ENCODE measurements at places on chromosomes 3 and 15. TPM values are rescaled to one million over a fixed set of nuclear protein-coding genes. Genes with fewer than 3 reads are reported as not detected.

DNA sequence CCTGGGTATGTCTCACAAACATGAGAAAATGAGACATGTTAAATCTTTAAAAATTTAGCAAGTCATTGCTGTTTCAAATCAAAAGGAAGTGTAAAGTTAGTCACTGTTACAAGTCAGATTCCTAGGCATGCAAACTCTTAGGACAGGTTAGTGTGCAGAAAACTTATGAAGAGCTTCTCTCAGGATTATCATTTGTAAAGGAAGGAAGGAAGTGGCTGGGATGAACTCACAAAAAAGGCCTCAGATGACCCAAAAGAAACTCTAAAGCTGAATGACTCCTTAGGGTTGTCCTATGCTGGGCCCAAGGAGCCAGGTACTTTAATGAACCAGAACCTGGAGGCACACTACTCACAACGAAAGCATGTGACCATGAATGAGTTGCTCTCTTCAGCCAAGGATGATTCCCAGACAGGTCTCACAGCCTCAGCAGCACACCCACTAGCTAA is 25.0 kb downstream of the MSL2 start:
- no peak for DNase-seq

DNA sequence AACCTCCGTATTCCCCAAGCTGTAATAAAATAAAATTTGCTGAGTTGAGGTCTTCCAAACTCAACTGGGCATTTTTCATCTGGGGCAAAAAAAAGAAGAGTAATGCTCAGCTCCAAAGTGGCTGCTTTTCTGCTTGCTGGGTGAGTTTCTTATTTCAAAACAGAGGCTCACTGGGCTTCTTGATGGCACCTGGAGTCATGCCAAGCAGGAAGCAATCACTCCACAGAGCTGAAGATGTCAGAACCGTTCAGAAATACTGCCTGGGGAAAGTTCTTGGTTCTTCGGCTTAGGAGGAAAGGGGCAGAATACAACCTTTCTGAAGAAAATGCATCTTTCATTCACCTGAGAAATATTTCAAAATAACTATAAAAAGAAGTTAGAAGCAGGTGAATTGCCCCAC is 4.1 kb downstream of the CCR9 start:
- no peak for DNase-seq

DNA sequence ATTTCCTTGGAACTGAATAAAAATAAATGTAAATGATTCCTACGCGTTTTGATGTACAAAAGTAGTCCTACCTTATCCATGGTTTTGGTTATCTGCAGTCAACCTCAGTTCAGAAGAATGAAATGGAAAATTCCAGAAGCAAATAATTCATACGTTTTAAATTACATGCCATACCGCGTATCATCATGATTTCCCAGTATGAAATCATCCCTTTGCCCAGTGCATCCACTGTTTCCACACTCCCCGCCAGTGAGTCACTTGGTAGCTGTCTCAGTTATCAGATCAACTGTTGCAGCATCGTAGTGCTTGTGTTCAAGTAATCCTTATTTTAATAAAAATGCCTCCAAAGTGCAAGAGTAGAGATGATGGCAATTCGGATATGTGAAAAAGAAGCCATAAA is 9.1 kb upstream of the MFSD1 start:
- no peak for DNase-seq

DNA sequence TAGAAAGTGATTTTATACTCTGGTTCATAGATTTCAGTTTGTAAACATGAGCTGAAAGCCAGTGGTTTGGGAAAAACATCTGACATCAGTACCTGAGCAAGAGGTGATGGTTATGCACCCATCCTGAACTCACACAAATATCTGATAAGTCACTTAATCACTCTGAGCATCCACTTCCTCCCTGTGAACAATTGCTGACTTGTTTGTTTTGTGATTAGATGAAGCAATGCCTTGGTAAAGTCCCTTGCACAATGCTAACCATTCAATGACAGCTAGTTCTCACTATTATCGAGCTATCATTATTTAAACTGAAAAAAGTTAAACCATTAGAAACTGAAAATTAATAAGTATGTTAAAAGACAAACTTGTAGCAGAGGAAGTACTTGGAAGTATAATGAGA is 303.0 kb downstream of the PLOD2 start:
- no peak for DNase-seq

- peak; percentile 23 for DNase-seq
These were observed 2.9 kb downstream of the PLEKHO2 start for GRCh38 chr15:64844576-64845145.

DNA sequence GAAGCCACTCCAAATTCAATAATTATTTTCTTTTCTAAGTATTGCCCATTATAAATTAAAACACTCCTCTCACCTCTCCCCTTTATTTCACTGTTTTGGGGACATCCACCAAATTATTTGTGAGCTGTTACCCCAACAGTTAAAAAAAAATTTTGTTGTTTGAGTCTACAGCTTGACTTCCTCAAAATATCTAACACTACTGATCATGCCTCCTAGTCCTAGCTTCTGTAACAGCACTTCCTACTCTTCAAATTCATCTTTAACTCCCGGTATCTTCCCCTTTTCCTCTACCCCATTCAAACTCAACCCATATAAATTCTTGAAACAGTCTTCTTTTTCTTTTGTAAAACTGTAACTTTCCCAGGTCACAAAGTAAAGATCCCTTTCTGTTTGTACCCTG is 15.9 kb downstream of the PARL start:
- DNase-seq = no peak

GRCh38 chr15:99630607-99631131 is 64.9 kb downstream of the MEF2A start:
- no peak for DNase-seq

GRCh38 chr15:95087253-95087609 is 855.9 kb downstream of the MCTP2 start:
- DNase-seq = no peak

- DNase-seq = peak; percentile 33
These were observed 123.7 kb downstream of the RBPMS2 start for GRCh38 chr15:64651601-64652191.

DNA sequence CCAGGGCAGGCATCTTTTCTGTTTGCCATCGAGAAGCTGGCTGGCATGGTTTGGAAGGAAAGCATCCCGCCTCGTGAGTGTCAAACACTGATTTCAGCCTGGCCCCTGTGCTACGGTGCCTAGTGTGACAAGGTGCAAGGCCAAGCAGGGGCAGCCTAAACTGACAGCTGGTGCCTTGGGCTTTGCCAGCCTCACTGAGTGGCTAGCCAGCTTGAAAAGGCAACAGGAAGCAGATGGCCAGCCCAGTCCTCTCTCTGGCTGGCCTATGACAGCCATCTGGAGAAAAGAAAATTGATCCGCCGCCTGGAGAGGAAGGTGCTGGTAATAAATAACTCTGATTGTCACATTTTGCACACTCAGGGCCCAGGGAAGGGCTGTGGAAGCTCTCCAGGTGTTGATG is 52.2 kb downstream of the C3orf85 start:
- no peak for DNase-seq

DNA sequence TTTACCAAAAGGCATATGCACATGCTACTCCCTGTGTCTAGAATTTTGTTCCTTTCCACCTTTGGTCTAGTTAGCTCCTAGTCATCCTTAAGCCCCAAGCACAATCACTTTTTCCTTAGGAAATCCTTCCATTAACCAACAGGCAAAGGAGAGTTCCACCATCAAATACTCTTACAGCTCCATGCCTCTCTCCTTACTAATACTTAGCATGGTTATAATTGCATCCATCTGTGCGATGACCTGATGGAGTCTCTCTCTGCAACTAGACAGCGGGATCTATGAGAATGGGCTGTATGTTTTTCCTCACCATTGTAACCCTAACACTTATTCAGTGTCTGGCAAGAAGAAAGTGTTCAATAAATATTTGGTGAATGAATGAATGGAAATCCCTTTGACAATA is 69.3 kb upstream of the SMAD3 start:
- DNase-seq = no peak

DNA sequence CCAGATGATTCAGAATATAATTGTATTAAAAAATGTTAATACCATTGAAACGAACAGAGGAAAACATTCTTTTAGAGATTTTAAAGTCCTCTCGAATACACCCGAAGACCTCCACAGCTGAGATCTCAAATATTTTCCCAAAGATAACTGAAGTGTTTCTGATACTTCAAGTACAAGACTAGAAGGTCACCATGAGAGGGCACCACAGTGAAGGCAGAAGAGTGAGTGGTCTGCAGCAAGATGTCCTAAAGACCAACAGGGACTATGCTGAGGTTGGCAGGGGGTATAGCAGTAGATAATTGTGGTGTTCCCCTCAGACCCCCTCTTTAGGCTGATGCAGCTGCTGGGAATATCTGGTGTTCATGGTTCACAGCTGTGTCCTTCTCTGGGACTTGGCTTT is 156.5 kb downstream of the PDCD6IP start:
- no peak for DNase-seq

DNA sequence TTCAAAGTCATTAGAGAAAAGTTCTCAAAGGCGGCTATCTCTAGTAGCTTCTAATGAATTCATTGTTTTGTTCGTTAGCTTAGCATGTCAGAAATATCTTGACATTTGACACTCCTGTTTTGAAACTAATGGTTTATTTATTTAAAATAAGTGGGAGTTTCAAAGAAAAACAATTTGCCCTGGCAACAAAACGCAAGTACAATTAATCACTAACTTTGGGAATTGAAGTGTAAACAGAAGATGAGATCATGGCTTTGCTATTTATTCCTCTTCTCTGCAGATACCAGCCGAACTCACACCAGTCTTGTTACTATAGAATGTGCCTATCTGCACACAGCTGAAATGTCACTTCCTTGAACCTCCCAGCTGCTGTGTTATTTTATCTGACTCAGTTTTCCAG is 27.5 kb downstream of the MASP1 start:
- DNase-seq = no peak

- no peak for DNase-seq
These were observed 17.6 kb downstream of the ARIH1 start for GRCh38 chr15:72491768-72492167.

DNA sequence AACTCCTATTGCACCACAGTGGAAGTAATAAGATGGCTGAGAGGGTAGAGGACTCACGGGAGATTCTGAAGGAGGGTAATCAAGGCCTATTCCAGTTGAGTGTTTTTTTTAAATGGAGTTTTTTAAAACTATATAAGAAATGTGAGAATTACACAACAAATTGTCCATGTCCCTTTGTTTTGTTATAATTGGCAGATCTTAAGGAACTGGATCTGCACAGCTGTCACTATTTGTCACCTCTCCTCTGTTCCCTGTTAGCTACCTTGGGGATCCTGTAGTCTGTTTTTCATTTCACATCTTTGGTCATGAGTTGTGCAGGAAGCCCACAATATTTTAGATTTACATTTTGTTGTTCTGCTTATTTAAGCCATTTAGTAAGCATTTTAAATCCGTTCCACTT is 77.3 kb upstream of the TSPAN3 start:
- DNase-seq = no peak

DNA sequence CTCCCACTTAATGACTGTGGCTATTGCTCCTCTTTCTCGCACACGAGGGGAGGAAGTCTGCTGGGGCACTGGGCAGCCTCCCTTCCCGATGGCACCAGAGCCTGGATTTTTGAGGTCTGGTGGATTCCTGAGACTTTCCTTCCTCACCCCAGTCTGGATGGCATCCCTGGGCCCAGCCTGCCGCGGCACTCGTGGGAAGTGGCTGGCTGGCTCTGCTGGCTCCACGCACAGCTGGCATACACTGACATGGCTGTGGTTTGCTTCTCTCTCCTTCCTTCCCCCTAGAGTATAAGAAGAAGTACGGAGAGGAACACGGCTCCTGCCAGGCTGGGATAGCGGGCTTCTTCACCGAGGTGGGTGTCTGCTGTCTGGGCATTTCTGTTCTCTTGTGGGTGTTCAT is 319.8 kb upstream of the LRRFIP2 start:
- no peak for DNase-seq

DNA sequence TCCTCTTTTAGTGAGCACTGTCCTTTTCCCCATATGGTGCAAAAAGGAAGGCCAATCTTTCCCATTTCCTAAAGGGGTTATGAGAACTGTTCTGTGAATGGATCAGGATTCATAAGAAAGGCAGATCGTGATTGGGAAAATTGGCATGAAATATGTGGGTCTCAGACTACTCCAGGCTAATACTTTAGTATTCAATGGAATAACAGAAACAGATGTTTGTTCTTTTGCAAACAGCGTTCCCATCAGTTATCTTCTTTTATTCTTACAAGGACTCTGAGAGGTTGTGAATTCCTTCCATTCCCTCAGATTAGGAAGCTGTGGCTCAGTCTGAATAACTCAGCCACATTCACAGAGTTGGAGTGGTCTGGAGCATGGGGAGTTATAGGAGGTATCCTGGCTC is 51.3 kb upstream of the MTMR10 start:
- no peak for DNase-seq

DNA sequence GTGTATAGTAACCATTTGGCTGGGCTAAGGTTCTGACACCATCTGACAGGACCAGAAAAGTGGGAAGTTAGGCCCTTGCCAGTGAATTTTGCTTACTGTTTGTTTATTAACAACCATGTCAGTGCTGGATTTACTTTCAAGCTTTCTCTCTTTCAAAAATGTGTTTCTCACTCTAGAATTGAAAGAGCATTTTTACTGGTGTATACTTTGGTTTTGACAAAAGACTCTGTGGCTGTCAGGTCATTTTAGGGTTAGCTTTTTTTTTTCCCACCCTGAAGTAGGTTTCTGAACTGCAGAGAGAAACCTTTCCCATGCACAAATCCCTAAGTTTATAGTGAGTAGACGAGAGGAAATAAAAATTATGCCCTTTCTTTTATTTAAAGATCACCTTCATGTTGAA is 230.0 kb upstream of the TBC1D5 start:
- DNase-seq = no peak

The AMT gene
- total RNA-seq = 0.42 TPM

The THPO gene
- total RNA-seq = not detected

The ROPN1B gene
- total RNA-seq = not detected

The DLL4 gene
- total RNA-seq = not detected

The B3GALNT1 gene
- total RNA-seq = 14.0 TPM

The FSD2 gene
- not detected for total RNA-seq

The ANKDD1A gene
- 2.9 TPM for total RNA-seq

All from activated naive CD8-positive, alpha-beta T cell treated with anti-CD3 and anti-CD28 coated beads for 36 hours (primary cell).